ENCODE measurements at places on chromosomes 1 and 21.

DNA sequence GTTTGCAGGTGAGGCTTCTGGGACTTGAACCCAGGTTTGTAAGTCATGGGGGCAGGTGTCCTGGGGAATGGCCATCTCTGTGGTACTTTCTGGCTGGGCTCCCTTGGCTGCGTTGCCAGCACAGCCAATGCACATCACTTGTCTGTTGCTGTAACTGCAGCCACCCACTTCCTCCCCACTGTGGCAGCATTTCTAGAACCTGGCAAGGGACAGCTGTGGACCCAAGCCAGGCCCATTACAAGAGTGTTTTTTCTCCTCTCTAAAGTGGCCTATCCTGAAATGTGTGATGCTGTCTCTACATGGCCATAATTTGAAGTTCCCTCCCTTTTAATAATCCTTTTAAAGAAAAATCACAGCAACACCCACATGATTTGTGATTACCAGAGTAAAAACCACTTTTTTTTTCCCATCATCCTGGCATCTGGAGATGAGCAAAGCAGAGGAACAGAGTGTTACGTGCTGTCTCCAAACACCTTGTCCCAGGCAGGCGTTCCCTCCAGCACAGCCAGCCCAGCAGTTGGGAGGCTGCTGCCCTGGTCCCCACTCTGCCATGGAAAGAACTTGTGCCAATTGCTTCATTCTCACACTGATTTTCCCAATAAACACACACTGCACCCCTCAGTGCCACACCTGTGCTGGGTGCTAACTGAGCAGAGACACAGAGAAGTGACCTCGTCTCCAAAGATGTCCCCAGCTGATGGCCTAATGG, 360.6 kb upstream of the USP24 start:
- DNase-seq, result no peak

GRCh38 chr1:51218570-51218969, 17.5 kb upstream of the RNF11 start:
- DNase-seq, result no peak

- no peak for DNase-seq
Measured at GRCh38 chr1:230026572-230026971, 40.5 kb upstream of the GALNT2 start.

GRCh38 chr1:196148367-196148970, 459.8 kb downstream of the KCNT2 start:
- no peak for DNase-seq

GRCh38 chr1:184298440-184299405, 88.1 kb upstream of the C1orf21 start:
- DNase-seq, result no peak
